ENCODE measurements at places on chromosomes 2 and 18. TPM values are rescaled to one million over a fixed set of nuclear protein-coding genes. Genes with fewer than 3 reads are reported as not detected.

Gene ACTG2
- not detected for total RNA-seq

Gene SP140
- 79.3 TPM for total RNA-seq

GRCh38 chr2:231996797-231997540 lies 35.5 kb downstream of the DIS3L2 start:
- DNase-seq, result no peak

- no peak for DNase-seq
These were observed 91.2 kb upstream of the UXS1 start for GRCh38 chr2:106285237-106285829.
